BJ (cell line): ENCODE measurements at places on chromosomes 3 and 15. TPM values are rescaled to one million over a fixed set of nuclear protein-coding genes. Genes with fewer than 3 reads are reported as not detected.
A peak's percentile ranks its signal among the peaks of the same experiment; 100 is the strongest.

DNA sequence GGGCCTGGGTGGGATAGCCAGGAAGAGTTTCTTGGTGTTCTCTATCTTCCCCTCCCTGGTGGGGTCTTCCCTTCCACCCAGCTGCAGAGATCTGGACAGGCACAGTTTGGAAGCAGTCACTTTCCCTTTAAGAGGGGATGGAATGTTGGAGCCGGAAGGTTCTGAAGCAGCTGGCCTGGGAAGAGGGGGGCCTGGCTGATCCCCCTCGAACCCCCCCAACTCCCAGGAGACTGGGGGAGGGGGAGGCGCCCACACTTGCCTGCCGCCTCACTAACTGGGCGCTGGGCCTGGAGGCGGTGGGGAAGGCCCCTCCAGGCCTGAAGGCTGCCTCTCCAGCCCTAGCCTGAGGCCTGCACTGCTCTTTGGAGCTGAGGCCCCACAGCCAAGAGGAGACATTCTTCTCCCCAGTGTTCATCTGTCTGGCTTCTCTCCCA, 1.4 kb downstream of the DVL3 start:
- no peak for DNase-seq

DNA sequence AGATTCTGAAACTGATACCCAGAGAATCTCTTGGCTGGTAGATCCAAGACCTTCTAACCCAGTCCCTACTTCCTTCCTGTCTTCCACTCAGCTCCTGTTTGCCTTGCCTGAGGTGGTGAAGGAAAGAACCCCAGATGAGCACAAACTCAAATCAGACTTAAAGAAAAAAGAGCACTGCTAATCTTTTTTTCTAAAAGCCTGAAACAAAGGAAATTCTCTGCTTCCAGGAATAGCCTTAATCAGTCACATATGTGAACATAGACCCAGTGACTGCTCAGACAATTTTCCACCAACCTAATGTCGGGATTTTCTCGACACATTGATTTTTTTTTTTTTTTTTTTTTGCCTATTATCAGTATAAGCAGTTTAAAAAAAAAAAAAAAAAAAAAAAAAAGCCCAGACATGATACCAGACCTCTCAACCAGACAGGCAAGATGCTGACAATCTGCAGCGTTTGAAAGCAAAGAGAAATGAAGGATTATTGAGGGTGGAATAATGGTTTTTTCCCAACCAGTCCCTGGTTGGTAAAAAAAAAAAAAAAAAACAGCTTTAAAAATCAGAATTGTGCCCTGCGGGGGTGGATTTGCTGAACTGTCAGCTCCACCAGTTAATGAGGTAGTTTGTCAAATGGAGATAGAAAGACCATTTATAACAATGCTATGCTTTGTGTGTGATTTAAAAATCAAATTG, 256.8 kb upstream of the RARB start:
- DNase-seq = no peak

DNA sequence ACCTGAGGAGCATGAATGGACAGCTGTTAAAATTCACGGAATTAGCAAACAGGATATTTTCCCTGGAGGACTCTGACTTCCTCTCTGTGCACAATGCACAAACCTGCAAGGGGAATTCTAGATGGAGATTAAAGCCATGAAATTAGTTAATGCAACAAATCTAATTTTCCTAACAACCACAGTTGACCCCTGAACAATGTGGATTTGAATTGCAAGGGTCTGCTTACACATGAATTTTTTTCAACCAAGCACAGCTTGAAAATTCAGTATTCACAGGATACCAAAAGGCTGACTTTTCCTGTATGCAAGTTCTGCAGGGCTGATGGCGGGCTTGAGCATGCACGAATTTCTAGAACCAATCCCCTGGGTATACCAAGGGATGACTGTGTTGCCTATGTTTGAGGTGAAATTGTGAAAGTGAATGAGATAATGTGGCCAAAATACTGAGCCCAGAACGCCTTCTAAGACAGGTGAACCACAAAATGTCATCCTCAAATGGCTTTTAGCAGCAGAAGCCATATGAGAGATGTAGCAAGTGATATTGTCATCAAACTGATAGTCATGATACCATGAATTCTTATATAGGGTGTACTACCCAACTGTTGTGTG, 52.5 kb downstream of the COL8A1 start:
- no peak for DNase-seq

DNA sequence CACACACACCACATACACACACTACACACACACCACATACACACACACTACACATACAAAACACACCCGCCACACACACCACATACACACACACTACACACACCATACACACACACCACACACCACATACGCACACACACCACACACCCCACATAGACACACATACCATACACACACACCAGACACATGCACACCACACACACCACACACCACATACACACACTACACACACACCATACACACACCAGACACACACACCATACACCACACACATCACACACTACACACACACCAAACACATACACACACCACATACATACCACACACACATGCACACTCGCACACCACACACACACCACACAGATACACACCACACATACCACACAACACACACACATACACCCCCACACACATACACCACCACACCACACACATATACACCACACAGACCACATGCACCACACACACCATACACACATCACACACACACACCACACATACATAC, 26.3 kb downstream of the CPN2 start:
- no peak for DNase-seq

DNA sequence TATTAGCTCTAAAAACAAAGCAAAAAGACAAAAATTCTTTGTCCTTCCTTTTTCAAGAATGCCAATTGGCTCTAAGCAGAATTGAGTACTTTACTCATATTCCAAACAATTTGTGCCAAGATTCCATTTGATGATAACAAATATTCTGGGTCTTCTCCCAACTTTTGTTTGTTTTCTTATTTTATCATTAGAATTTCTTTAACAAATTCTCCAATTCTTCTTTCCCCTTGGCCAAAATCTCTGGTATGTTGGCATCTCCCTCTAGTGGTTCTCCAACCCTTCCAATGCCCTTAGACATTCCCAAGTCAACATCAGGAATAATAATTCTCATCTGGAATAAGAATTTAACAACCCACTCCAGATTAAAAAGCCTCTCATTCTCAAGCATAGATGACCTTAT, 5.3 kb downstream of the CPOX start:
- DNase-seq = no peak

DNA sequence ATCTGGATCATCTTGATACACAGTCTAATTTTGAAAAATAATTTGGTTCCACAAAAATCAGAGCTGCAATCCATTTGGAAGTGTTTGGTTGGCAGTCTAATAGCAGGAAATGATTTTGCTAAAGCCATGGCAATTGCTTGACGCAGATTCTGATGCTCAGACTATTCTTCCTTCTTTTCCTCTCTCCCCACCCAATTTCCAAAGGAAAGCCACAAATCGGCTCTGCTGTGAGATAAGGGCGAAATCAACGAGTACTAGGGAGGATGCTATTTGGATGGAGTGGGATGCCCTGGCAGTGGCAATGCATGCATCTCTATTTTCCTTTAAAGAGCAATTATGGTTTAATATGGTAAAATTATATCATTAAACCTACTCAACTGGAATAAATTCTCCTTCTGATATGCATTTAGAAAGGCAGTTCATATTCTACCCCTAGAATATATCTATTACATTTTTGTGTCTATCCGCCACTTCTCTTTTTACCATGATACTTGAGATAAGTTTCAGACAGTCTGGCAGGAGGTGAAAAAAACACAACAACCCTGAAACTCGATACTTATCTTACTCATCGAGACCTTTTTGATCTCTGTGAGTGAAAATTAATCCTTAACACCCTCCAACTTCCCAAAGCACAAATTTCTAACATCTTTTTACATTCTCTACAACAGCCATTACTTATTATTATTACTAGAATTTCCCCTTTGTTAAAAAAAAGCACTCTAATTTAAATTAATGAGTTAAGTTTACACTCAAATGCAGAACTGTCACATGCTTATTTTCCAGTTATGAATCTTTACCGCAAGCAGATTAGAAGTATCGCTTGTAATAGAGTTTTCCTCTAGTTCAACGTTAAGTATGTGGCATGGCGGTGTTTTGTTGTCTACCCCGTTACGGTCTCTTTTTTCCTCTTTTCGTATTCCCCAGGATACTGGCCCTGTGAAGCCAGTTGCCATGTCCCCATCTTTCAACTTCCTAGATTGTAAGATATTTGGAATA, 433.3 kb downstream of the FOXP1 start:
- DNase-seq = no peak

DNA sequence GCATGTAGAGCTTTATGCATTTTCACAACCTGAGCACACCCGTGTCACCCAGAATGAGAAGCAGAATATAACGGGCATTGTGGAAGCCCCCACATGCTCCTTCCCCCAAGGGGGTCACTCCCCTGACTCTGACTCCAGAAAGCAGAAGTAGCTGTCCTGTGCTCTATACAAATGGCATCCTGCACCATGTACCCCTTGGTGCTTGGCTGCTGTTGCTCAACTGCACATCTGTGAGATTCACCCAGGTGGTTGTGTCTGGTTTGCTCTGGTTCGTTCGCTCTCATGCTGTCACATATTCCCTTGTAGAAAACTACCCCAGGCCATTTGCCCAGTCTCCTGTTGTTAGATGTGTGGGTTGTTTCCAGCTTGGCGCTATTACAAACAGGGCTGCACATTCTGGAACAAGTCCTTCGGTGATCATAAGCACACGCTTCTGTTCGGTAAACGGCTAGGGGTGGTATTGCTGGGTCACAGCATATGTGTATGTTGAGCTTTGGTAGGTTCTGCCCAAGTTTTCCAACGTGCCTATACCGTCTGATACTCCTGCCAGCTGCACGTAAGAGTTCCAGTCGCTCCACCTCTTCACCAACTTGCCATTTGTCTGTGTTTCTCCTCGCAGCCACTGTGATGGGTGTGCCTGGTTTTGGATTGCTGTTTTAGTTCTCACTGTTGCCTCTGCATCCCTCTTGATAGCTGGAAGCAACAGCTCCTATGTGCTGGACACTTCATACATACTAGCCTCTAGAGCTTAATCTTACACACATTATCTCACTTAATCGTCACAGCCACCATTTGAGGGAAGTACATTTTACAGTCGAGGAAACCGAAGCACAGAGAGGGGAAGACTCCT, 65.4 kb upstream of the SLC6A6 start:
- no peak for DNase-seq

DNA sequence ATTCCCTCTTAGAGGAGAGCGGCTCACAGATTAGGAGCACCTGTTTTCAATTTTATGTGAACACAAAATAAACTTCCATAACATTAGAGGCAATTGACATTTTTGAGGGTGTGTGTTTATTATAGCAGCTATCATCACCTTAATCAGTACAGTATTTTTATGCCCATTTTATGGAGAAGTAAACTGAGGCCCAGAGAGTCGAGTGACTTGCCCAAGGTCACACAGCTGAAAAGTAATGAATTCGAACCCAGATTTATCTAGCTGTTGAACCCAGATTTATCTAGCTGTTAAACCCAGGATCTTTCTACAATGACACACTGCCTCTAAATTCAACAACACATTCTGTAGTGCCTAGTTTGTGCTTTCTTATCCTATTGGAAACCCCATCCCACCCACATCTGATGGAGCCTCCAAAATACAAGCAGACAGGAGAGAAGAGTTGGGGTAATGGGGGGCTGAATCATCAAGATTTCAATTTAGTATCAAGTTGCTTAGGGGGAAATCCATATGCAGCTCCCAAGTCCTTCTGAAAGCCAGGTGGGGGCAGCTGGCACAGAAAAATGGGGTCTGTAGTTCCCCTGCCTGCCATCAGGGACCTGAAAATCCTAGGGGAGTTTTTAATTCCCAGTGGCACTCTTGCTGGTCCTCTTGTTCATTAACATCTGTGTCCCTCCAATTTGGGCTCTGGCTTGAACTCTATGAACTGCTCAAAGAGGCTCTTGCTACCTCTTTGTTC, 50.4 kb upstream of the TRA2B start:
- DNase-seq = no peak

DNA sequence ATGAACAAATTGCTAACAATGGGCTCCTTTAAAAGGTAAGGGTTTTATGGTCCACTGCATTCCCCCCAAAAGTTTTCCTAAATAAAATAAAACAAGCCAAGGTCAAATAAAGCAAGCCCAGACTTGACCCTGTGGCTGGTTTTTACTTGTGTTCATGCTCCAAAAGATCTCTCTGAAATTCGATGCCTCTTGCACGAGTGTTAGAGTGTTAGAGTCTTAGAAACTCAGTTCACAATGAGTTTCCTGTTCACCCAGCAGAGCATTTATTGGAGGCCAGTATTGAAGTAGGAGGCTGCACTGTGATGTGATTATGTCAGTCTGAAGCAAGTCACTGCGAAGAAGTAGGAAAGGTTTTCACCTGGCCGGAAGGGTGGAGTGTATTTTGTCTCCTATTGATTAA, 59.9 kb upstream of the LRTM1 start:
- no peak for DNase-seq

DNA sequence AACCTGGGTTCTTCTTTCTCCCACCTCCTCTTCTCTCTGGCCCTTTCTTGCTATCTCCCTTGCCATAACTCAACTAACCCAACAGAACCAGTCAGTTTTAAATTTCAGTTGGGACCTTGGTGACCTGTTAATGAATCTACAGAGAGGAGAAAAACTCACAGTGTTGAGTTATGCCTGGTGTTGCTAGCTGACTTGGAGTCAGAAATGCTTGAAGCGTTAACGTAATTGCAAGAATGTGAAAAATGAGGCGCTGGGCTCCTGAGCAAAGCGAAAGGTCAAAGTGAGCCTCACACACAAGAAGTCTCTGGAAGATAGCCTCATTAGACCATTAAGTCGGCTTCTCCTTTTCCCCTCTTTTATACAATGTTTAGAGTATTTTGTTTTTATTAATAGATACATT, 18.4 kb downstream of the MEIS2 start:
- no peak for DNase-seq

- no peak for DNase-seq
Observed at GRCh38 chr3:16890597-16891333, 6.0 kb downstream of the PLCL2 start.

DNA sequence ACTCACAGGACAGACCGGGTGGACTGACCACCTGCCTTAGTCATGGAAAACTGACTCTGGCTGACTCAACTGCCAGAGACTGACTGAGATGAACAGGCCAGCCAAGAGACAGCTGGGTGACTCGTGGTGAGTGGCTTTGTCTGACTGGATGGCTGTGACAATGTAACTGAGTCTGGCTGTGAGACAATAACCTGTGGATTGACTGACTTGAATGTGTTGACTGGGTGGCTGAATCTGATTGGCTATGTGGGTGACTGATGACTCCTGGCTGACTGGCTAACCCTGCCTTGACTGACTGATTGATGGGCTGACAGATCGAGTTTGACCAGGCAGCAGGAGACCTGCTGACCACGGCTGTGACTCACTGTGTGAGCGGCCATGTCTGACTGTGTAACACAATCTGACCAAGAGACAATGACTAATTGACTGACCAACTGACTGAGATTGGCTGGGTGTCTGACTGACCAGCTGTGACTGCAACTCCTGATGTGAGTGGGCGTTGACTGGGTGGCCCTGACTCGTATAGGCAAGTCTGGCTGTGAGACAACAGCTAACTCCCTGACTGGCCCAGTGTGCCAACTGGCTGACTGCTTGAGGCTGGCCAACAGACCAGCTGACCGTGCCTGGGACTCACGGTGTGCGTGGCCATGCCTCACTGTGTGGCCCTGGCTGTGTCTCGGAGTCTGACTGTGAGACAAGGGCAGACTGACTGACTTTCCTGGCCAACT, 509.1 kb downstream of the SHQ1 start:
- peak; percentile 71 for DNase-seq

GRCh38 chr15:41490355-41490754, 3.3 kb upstream of the ITPKA start:
- DNase-seq = peak; percentile 93

The IQCF5 gene
- polyA plus RNA-seq = not detected in 2 replicates

The ZNF774 gene
- 0.54 and 1.6 TPM in 2 replicates for polyA plus RNA-seq

The CRABP1 gene
- polyA plus RNA-seq = not detected in 2 replicates

The GOLGA6A gene
- polyA plus RNA-seq = not detected in 2 replicates

The BOC gene
- 11.3 and 17.7 TPM in 2 replicates for polyA plus RNA-seq

The GAP43 gene
- 0.12 and 0.33 TPM in 2 replicates for polyA plus RNA-seq

The EFCC1 gene
- not detected in 2 replicates for polyA plus RNA-seq
